ENCODE measurements at places on chromosomes 5 and 9. TPM values are rescaled to one million over a fixed set of nuclear protein-coding genes. Genes with fewer than 3 reads are reported as not detected.

- no peak for DNase-seq
Measured at GRCh38 chr5:10627160-10627701, 63.4 kb downstream of the ANKRD33B start.

GRCh38 chr5:163135849-163136248 is 301.5 kb upstream of the CCNG1 start:
- DNase-seq: no peak

GRCh38 chr5:97071101-97071500 is 71.3 kb downstream of the LIX1 start:
- peak; percentile 72 for DNase-seq

DNA sequence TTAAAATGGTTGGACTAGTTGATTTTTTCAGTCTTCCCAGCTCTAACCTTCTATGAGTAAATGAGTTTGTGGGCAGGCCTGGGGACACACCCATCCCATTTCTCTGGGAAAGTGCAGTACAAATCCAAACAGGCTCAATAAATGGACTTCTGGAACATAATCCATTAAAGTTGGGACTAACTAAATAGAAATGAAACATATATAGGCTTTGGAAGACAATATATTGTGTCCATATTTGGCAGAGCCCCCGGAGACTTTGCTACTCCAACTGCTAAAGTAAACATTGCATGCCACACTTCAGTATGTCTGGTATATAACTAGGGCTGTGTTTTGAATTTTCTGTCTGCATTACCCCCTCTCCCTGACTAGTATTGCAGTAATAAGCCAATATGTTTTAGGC is 191.4 kb upstream of the DAB2 start:
- peak; percentile 6 for DNase-seq

GRCh38 chr9:20220286-20220685 is 402.0 kb downstream of the MLLT3 start:
- DNase-seq: no peak

DNA sequence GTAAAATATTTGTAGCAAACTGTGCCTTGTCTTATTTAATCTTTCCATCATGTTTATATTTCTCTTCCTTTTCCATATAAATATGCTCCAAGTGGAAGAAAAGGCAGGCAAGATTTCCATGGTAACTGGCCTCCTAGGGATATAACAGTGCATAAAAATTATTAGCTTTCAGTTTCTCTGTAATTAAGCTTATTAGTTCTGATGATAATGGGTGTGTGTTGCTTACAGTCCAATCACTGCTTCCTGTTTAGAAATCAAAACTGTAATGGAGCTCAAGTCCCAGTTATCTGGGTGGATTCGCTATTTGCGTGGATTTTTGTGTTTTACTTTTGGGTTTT is 213.0 kb downstream of the PJA2 start:
- no peak for DNase-seq

GRCh38 chr9:79809931-79810330 is 238.2 kb downstream of the TLE4 start:
- peak; percentile 58 for DNase-seq

GRCh38 chr9:114039484-114039883 is 38.6 kb downstream of the AMBP start:
- DNase-seq: peak; percentile 0

GRCh38 chr9:124708633-124709291 is 62.3 kb downstream of the NR6A1 start:
- peak; percentile 51 for DNase-seq

SEMA6A gene
- total RNA-seq: 4.9 TPM

PCDHB11 gene
- 1.1 TPM for total RNA-seq

MCIDAS gene
- 0.95 TPM for total RNA-seq

TSSK1B gene
- not detected for total RNA-seq

C9 gene
- not detected for total RNA-seq

All from Daoy (cell line).